ENCODE measurements at places on chromosomes 3 and 15. TPM values are rescaled to one million over a fixed set of nuclear protein-coding genes. Genes with fewer than 3 reads are reported as not detected.

The RYR3 gene
- total RNA-seq: 0.09 TPM

DNA sequence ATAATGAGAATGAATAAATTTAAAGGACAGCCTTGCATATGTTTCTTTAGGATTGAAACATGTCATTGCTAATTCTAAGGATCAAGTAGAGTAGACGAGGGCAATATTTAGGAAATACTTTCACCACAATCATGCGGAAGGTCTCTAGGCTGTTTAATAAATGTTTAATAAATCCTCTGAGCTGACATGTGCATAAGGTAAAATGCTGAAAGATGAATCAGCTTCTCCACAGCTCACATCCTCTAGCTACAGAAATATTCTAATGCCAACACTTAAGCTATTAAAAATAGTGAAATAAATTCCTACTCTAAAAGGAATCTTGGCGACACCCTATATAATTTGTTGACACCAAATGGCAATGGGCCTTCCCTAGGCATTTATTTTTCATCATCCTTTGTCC, 407.3 kb downstream of the TBL1XR1 start:
- H3K36me3 ChIP-seq: no peaks in the 10 kb centered on the region
- no peak overlapping the region for H3K4me3 ChIP-seq
- H3K27ac ChIP-seq: no peak overlapping the region
- H3K27me3 ChIP-seq: no peaks in the 10 kb centered on the region

DNA sequence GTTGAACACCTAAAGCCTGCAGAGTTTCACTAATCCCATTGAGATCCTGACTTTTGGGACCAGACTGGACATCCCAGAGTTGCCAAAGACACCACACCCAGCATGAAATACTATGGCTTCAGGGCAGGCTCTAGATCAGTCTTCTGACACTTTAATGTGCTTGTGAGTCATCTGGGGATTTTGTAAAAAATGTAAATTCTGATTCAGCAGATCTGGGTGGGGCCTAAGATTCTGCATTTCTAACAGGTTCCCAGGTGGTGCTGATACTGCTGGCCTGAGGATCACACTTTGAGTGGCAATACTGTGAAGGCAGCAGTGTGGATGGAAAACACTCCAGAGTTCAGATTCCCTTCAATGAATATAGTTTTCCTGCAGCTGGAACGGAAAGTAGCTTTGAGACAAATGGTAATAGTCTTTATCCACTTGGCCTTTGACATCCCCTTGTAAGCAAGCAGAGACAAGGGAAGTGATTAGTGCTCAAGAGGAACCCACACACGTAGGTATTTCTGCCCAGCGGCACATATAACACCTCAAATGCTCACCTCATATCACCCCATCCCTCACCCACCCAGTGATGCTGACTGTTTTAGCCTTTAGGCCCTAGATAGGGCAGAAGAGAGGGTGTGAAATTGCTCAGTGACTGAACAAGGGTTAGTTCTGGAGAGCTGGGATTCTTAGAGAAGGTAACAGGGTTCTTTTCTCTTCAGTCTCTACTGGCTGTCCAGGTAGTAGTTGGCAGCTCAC, 51.5 kb upstream of the GSK3B start:
- H3K36me3 ChIP-seq: no peaks in the 10 kb centered on the region
- H3K4me1 ChIP-seq: no peaks in the 10 kb centered on the region
- H3K27me3 ChIP-seq: no peaks in the 10 kb centered on the region
- no peak overlapping the region for H3K4me3 ChIP-seq

The BFSP2 gene
- total RNA-seq: not detected

The LEKR1 gene
- total RNA-seq: 1.7 TPM

The PLSCR5 gene
- total RNA-seq: not detected

DNA sequence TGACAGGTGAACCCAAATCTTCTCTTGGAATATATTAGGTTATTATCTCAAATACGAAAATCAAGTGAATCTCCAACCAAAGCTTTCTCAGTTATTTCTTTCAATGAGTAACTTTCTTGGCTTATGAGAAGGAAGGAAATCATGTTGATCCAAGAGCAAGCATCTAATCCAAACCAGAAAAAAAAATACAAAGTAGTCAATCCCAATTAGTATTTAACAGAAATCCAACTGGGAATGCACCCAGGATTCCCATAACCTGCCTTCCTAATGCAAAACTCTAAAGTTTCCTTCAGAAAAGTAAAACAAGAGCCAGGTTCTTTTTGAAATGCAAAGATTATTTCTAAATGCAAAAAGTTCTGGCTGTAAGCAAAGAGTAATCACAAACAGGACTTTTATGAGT, 289.3 kb downstream of the SHOX2 start:
- no peaks in the 10 kb centered on the region for H3K36me3 ChIP-seq
- no peaks in the 10 kb centered on the region for H3K27me3 ChIP-seq
- H3K4me3 ChIP-seq: no peak overlapping the region
- no peak for DNase-seq
- H3K27ac ChIP-seq: no peak overlapping the region
- H3K4me1 ChIP-seq: no peaks in the 10 kb centered on the region

The MKRN2OS gene
- not detected for total RNA-seq

- no peak overlapping the region for H3K4me3 ChIP-seq
- no peaks in the 10 kb centered on the region for H3K27me3 ChIP-seq
- H3K36me3 ChIP-seq: no peaks in the 10 kb centered on the region
- H3K27ac ChIP-seq: no peak overlapping the region
Observed at GRCh38 chr3:129596194-129597086, 10.0 kb downstream of the PLXND1 start.

DNA sequence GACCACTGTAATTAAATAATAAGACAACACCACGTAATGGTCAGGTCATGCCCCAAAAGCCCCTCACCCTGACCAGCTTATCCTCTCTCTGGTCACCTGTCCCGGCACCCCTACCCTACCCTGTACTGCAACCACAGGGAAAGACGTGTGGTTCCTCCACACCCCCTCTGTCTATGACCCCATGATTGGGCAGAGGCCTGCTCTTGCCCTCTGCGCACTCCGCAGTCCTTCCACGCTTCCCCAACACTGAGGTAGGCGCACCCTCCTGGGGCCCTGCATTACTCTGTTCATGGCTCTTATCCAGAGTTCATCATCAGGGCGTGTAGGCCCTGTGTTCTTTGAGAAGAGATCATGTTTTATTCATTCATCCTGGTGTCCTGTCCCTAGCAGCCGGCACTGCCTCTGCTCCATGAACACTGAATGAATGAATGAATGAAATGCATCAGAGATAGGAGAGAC, 33.8 kb downstream of the MGLL start:
- no peak overlapping the region for H3K27ac ChIP-seq
- no peaks in the 10 kb centered on the region for H3K27me3 ChIP-seq
- no peak overlapping the region for H3K4me3 ChIP-seq

DNA sequence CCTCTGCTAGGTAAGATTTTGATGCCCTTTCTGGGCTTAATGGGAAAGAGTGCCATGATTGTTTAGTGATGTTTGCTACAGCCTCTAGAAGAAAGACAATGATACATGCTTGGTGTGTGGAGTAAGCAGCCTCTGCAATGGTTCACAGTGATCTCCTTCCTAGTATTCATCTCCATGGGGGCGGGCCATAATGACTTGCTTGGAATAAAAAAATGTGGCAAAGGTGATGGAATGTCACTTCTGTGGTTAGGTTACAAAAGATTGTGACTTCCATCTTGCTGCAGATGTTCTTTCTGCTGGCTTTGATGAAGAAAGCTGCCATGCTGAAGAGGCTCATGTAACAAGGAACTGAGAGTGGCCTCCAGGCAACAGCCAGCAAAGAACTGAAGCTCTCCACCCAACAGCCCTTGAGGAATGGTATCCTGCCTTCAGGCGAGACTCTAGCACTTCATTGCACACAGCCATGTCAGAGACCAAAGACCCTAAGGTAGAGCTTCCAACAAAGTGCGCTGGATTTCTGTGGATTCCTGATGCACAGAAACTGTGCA, 139.1 kb upstream of the LRIG1 start:
- no peak for DNase-seq
- no peaks in the 10 kb centered on the region for H3K36me3 ChIP-seq
- no peak overlapping the region for H3K4me3 ChIP-seq
- H3K27me3 ChIP-seq: peaks cover 2% of the 10 kb centered on the region
- no peaks in the 10 kb centered on the region for H3K4me1 ChIP-seq

Data from natural killer cell (primary cell).